GM03348 (cell line): ENCODE measurements at places on chromosomes 5 and 9.

DNA sequence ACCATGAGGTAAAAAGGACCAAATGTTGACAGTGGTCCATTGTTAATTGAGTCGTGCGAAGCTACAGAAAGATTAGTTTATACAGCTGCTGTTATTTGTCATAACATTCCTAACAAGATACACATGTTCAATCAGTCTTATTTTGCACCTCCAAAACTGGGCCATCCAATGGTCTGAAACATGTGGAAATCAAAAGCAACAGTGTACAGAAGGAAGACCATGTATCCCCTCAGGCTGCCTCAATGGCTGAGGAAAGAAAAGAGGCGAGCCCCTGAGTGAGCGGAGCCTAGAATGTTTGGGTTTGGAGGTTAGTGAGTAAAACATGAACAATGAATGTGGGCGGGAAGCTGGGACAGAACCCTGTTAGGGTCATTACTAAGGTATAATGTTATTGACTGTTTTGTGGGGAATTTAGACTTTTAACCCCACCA is 35.6 kb downstream of the NFIB start:
- peak; percentile 43 for DNase-seq

- peak; percentile 49 for DNase-seq
Measured at GRCh38 chr5:95620870-95621838, 1.3 kb downstream of the GPR150 start.

DNA sequence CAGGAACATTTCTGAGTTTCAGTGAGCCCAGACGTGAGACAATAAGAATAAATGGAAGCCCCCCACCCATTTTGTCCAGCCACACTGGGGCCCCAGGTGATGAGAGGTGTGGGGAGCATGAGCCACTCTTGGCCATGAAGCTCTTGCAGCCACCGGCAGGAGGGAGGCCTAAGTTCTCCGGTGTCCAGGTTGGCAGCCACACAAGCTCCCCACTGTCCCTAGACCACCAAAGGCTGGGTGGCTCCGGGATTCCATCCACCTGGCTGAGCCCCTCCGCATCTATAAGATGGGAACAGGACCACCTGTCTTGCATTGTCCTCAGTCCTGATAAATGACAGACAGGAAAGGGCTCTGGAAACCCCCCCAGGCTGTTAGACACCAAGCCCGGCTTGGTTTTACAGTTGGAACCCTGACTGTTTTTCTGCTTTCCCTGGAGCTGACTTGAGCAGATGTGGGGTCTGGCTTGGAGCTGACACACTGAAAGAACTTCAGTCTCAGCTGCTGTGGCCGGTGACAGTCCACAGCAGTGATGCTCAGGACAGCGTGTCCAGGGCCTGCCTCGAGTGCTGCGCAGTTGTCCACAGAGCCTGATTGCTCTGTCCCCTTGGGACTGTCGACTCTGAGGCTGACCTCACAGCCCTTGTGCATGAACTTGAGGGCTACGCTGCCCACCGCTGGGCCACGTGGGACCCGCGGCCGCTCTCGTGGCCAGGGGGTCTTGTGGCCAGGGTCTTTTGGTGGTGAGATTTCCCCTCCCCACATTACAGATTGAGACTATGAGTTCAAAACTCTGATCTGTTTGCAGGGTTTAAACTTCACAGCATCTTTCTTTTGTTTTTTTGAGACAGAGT is 74.8 kb downstream of the PSMB7 start:
- no peak for DNase-seq

- DNase-seq: no peak
Measured at GRCh38 chr5:61614606-61615005, 282.5 kb downstream of the ZSWIM6 start.

GRCh38 chr9:38226491-38226951 is 157.5 kb upstream of the SHB start:
- DNase-seq: no peak

DNA sequence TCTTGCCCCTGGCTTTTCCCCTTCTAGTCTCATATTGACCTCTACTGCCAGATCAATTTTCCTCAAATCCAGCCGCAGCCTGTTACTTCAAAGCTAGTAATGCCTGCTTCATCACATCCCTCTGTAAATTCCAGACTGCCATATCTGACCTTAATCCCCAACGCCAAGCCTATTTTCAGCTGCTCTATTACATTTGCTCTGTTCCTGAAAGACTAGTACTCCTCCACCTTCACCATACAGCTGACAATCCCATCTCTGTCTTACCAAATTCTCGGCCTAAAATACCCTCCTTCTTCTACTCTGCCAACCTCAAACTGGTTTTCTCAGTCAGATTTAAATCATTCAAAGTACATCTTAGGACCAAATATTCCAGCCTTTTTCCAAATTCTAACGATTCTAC is 420.2 kb downstream of the RAB3C start:
- DNase-seq: no peak

- DNase-seq: no peak
Measured at GRCh38 chr9:131405858-131406537, 12.1 kb downstream of the PRRC2B start.

DNA sequence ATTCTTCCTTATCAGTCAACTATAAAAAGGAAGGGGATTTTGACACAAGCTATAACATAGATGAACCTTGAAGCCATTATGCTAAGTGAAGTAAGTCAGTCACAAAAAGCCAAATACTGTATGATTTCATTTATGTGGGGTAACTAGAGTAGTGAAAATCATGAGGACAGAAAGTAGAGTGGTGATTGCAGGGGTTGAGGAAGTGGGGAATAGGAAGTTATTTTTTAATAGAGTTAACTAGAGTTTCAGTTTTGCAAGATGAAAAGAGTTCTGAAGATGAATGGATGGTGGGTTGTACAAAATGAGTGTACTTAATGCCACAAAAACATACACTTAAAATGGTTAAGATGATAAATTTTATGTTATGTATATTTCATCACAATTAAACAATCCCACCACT is 65.4 kb upstream of the FAM174A start:
- DNase-seq: no peak

GRCh38 chr9:98318041-98318790 is 62.8 kb upstream of the TBC1D2 start:
- DNase-seq: no peak

- DNase-seq: no peak
Measured at GRCh38 chr5:116504593-116505166, 69.9 kb downstream of the SEMA6A start.

- DNase-seq: no peak
Measured at GRCh38 chr9:79014929-79015699, 556.7 kb upstream of the TLE4 start.

- DNase-seq: no peak
Measured at GRCh38 chr9:120536949-120537640, 42.9 kb downstream of the CDK5RAP2 start.

GRCh38 chr5:120604884-120605283 is 140.8 kb downstream of the PRR16 start:
- DNase-seq: peak; percentile 70

DNA sequence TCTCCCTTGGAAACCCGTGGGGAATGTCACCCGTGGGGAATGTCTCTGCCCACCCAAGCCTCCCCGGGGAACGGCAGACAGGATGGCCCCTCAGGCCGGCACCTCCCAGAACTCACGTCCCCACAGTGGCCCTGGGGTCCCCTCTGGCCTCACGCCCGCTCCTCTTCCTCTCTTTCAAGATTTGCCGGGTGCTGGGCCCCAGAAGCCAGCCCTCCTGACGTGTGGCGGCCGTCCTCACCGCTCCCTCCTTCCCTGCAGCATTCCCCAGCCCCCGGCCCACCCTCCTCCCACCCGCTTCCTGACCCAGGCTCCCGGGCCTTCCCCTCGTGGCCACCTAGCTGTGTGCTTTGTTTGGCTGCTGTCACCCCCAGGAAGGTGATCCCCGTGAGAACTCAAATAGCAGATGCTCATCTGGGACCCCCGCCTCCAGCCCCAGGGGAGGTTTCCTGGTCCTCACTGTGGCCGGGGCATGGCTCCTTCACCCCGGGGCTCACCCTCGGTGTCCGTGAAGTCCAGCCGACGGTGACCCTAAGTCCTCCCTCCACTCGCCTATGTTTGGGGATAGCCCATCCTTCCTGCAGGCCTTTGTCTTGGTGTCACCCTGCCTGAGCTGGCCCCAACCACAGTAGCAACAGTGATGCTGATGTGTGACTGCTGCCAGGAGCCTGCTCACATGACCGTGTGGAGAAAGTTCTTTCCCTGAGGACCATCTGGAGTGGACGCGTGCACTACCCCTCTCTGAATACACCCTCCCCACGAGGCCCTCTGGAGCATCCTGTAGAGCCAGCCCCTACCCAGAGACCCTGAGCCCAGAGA is 163.3 kb upstream of the IER5L start:
- no peak for DNase-seq

- DNase-seq: no peak
Measured at GRCh38 chr5:5421149-5421960, 1.1 kb upstream of the ICE1 start.

- DNase-seq: peak; percentile 42
Measured at GRCh38 chr9:116686693-116687073, 422 bp upstream of the TRIM32 start.

DNA sequence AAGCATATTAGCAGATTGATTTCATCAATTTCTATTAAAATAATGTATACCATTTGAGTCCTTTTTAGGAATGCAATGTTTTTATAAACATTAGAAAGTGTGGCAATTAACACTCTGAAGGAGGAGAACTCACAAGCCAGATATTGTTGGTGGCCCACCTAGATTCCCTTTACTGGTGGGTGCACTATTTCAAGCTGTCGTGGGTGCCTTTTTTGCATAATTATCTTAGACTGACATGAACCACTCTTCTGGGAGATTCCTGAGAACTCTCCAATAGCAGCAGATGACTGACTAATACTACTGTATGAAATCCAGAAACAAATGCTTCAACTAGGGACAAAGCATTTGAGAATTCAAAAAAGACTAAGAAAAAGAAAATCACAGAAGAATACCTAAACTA is 526.0 kb downstream of the CDH18 start:
- no peak for DNase-seq

DNA sequence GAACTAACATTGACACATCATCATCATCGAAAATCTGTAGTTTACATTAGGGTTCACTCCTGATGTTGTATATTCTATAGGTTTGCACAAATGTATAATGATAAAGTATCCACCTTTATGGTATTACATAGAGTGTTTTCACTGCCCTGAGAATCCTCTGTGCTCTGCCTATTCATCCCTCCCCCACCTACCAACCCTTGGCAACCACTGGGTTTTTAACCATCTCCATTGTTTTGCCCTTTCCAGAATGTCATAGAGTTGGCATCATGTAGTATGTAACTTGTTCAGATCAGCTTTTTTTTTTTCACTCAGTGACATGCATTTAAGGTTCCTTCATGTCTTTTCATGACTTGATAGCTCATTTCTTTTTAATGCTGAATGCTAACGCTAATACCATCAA is 106.0 kb downstream of the ARHGEF28 start:
- DNase-seq: no peak

GRCh38 chr5:24749701-24750100 is 104.9 kb upstream of the CDH10 start:
- no peak for DNase-seq

DNA sequence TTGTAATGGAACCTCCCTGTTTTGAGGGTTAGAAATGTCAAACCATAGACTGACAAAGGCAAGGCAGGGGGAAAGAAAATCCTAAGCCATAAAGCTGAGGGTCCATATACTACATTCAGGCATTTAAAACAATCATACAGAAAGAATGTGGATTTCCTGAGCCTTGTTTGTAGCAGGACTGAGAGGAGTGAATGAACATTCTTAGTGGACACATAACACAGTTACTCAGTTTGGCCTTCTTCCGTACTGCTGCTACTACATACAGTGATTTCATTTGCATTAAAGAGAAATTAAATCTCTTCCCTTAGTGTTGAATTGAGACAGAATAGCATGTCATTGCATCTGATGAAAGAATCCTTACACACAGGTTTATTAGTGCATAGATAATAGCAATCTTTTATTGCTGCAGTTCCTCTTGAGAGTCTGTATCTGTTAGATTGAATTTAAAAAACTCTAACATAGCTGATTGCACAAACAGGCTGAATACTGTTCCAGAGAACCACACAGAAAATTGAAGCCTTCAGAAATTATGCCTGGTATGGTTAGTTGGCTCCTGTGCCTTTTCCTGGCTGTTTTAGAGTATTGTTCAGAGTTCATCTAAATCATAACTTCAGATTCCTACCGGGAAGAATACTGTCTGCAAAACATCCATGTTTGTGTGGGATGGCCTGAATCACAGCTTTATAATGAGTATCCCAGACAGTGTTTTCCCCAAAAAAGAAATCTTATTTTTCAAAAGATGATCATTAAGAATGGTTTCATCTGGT is 2.0 kb upstream of the MTX3 start:
- DNase-seq: peak; percentile 37

DNA sequence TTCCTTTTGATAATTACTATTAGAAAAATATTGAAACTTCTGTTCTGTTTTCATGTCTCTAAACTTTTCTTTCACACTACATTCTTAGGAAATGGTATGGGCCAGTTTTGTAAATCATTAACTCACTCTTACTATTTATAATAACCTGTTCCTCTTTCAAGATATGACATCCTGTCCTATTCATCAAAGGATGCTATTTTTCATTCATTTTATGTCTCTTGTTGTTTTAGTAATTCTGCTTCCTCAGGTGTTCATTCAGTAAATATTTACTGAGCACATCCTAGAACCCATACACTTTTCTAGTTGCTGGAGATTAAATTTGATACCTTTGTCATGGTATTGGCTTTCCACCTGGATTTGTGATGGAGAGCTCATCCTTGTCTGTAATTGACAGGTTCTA is 58.0 kb downstream of the GDA start:
- no peak for DNase-seq

DNA sequence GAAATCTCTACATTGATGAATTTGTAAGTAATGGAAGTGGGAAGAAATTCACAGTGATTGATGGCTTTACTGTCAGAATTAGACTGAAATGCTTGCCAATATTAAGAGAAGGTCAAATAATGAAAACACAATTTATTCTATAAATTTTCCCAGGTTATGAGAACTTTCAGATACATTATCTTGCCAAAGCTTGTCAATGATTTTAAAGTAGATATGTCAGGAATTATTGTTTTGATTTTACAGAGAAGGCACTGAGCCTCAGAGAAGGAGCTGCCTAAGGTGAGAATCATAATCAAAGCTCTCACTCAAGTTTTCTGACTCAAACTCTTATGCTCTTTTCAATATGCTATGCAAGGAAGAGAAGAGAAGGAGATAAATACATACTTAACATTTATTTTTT is 564.0 kb upstream of the RGMB start:
- no peak for DNase-seq

- no peak for DNase-seq
Measured at GRCh38 chr5:26569929-26570258, 468.5 kb downstream of the CDH9 start.

- no peak for DNase-seq
Measured at GRCh38 chr5:93589829-93590215, 6.8 kb downstream of the NR2F1 start.

GRCh38 chr5:173961418-173961817 is 27.6 kb upstream of the C5orf47 start:
- no peak for DNase-seq

GRCh38 chr5:72402959-72403628 is 82.9 kb downstream of the PTCD2 start:
- DNase-seq: no peak

DNA sequence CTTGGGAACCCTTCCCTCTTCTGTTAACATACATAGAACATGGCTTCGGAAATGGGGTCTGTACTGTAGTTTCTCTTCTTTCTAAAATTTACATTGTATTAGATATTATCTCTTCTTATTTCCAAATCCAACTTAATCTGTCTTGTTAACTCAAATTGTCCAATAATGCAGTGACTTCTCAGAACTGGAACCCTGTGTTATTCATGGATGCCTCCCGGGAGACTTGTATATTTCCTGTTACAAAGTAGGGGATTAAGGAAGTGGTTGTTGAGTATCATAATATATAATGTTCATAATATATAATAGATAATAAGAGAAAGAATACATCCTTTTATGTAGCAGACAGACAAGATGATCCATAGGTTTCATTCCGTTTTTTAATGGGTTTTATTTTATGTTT is 128.4 kb downstream of the ZSWIM6 start:
- DNase-seq: no peak
